ENCODE measurements at places on chromosomes 1 and 21. TPM values are rescaled to one million over a fixed set of nuclear protein-coding genes. Genes with fewer than 3 reads are reported as not detected.

DNA sequence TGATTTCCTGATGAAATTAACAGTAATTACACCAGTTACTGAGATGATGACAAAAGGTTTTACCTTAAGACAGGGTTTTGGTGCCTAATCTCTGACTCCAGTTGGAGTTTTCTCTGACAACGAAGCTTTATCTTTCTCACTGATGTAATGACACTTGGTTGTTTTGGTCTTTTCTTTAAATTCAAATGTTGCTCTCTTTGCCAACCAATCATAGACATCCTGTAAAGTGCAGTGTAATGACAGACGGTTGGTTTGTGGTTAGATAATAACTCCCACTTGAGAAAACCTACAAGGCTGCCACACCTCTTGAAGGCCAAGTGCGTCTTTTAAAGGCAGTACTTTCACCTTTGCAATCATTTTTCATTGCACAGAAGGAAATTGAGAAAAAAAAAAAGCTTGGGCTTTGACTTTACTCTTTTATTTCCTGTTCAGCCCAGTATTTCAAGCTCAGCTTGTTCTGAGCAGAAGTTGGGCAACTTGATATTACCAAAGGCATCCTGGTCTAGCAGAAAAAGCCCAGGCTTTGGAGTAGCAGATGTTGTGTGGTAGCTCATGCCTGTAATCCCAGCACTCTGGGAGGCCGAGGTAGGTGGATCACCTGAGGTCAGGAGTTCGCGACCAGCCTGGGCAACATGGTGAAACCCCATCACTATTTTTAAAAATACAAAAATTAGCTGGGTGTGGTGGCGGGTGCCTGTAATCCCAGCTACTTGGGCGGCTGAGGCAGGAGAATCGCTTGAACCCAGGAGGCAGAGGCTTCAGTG lies 14.9 kb downstream of the PDIK1L start:
- no peak for DNase-seq

DNA sequence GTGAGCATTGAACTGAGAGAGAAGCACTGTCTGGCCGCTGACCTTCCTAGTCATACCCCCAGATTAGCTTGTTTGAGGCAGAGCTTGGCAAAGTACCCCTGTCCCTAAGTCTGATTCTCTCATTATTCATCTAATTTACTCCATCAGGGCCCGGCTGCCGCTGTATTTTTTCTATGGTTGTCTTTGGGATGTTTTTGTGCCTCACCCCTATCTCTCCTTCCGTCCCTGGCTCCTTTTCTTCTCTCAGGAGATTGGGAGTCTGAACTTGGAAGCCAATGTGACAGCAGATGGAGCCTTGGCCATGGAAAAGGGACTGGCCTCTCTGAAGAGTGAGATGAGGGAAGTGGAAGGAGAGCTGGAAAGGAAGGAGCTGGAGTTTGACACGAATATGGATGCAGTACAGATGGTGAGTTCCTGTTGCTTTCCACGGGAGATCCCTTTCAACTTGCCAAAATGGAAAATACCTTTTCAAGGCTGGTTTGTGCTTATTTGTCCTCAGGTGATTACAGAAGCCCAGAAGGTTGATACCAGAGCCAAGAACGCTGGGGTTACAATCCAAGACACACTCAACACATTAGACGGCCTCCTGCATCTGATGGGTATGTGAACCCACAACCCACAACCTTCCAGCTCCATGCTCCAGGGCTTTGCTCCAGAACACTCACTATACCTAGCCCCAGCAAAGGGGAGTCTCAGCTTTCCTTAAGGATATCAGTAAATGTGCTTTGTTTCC lies 53.9 kb downstream of the LAMC2 start:
- no peak for DNase-seq

GRCh38 chr1:27306892-27307761 lies 14.8 kb upstream of the TMEM222 start:
- DNase-seq, result no peak

DNA sequence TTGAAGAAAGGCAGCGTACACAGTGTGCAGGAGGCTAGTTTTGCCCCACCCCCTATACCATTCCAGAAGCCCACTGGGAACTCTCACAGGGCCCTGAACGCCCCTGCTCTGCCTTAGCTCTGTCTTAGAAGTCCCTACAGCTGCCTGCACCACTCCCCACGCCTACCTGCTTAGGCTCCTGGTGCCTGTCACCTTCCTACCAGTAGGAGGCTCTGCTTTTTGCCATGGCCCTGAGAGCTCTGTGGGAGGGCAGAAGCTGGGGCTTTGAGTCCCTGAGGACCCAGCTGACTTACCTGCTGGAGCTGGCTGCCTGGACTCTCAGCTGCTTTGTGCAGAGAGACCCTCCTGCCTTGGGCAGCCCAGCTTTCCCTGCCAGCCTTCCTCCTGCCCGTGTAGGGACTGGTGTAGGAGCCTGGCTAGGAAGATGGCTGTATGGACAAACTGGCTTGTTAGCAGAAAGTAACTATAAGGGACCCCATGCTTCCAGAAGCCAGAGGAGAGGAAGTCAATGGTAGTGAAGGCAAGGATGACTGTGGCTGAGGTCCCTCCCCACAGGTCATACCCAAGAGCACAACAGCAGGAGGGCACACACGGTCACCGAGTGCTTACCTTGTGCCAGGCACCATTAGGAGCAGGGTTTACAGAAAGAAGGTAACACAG lies 9.8 kb upstream of the CELSR2 start:
- DNase-seq, result no peak

DNA sequence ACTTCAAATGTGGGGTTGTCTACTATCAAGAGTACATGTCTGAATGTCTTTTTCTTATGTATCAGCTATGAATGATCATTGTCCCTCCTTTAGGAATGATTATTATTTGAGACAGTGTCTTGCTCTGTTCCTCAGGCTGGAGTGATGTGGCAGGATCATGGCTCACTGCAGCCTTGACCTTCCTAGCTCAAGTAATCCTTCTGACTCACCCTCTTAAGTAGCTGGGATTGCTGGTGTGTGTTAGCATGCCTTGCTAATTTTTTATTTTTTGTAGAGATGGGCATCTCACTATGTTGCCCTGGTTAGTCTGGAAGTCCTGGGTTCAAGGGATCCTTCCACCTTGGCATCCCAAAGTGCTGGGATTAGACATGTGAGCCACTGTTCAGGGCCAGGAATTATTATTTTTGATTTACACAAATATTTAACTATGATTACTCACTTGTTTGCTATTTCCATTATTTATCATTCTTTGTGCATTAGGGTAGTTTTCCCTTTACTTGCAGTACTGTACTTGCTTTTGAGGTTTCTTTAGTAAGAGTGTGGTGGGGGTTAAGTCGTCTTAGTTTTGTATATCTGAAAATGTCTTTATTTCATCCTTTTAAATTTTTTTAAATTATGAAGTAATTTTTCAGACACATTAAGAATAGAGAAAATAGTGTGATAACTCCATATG lies 12.8 kb downstream of the S100A7 start:
- no peak for DNase-seq

DNA sequence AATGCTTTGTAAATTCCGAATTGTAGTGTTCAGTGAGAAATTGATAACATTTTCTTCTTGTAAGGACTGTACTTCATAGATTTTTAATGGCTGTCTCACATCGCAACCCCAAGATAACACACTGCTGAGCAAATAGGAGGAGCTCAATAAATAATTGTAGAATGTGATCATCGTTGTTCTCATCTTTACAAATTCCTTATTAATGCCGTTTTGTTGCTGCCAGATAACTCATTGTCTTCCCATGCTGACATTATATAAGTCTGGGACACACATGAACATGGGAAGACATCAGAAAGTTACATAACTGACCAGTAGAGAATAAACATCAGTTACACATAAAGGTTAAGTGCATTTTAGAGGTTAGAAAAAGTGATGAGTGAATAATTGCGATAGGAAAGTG lies 46.4 kb upstream of the TSPAN2 start:
- no peak for DNase-seq

GRCh38 chr1:85427849-85428248 lies 37.1 kb downstream of the DDAH1 start:
- no peak for DNase-seq

DNA sequence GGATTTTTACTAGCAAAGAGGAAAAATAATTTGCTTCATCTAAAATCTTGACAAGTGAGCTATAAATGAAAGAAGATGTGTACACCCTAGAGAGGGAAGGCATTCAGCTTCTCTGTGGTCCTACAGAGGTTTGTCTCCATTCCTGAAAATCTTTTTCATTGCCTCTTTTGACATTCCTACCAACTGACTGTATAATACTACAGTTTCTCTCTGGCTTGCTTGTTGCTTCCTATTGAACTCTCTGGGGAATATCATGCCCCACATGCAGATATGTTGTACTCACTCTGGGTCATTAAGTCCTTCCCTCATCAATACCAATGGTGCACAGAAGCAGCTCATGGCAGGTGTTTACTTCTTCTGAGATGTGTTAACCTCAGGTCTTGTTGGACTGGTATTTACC lies 371.2 kb upstream of the PLXNA2 start:
- no peak for DNase-seq

DNA sequence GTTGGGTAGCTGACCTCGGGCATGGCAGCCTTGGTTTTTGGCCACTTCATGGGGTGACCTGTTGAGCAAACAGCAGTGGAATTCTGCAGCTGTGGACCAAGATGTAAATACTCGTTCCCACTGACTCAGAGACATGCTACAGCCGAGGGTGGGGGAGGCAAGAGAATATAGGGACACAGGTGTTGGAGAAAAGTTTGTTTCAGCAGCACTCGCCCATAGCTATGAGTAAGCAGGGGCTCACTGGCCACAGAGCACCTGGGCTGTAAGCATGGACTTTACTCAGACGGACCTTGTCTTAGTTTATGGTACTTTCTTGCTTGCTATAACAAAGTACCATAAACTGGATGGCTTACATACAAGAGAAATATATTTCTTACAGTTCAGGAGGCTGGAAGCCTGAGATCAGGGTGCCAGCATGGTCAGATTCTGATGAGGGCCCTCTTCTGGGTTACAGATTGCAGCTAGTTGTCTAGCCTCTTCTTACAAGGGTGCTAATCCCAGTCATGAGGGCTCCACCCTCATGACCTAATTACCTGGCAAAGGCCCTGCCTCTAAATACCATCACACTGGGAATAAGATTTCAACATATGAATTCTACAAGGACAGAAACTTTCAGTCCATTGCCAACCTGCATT lies 437.2 kb upstream of the DAB1 start:
- no peak for DNase-seq

DNA sequence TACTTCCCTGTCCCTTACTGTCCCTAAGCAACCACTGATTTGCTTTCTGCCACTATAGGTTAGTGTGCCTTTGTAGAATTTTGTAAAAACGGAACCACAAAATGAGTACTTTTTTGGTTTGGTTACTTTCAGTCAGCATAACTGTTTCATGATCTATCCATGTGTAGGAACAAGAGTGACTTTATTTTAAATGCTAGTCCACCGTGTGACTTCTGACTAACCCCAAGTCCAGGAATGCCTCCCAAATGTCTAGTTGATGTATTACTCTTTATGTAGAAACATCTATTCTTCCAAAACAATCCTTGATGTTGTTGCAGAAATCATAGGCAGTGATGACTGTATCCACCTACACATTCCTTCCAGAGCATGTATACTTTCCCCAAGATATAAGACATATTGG lies 21.3 kb downstream of the ATPAF1 start:
- DNase-seq, result no peak

DNA sequence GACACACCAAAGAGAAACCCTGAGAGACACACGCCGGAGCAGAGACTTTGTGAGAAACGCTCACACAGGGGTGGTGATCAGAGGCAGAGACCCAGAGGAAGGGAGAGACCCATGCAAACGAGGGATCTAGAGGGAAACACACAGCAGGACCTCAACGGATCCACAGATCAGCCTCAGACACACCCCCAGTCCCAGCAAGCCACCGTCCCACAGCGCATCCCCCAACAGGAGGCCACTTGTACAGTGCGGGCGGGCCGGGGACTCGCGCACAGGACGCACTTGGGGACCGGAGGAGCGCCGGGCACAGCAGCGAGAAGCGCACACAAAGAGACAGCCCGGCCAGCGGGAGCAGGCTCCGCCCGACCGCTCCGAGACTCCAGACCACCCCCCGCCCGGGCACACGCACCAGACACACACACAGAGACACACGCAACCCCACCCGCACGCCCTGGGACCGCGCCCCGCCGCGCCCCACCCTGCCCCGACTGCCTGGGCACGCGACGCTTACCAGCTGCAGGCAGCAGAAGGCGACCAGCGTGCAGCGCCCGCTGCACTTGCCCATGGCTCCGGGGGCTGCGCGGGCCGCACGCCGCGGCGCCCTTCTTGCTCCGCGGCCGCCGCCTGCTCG lies 587 bp downstream of the NKAIN1 start:
- no peak for DNase-seq

GRCh38 chr21:45158491-45159423 lies 84.4 kb downstream of the ADARB1 start:
- no peak for DNase-seq

DNA sequence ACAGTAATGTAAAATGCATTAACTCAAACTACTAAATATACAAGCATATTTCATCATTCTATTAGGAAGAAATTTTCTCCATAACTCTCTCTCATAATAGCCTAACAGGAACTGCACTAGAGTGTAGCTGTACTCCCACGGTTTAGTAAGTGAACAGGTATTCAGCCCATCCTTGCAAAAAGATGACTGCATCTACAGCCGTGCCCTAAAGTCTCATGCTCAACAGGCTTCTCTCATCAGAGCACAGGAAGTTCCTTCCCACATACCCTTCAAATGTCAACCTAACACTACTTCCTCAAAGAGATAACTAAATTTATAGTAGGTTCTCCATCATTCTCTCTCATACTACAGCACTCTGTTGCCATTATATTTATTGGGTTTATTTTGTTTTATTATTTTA lies 251.6 kb downstream of the AKT3 start:
- DNase-seq, result no peak

DNA sequence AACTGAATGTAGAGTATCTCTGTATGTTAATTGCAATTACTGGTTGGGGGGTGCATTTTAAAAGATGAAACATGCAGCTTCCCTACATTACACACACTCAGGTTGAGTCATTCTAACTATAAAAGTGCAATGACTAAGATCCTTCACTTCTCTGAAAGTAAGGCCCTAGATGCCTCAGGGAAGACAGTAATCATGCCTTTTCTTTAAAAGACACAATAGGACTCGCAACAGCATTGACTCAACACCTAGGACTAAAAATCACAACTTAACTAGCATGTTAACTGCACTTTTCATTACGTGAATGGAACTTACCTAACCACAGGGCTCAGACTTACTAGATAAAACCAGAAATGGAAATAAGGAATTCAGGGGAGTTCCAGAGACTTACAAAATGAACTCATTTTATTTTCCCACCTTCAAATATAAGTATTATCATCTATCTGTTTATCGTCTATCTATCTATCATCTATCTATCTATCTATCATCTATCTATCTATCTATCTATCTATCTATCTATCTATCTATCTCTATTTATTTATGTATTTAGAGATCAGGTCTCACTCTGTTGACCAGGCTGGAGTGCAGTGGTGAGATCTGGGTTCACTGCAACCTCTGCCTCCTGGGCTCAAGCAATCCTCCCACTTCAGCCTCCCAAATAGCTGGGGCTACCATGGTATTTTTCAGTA lies 47.8 kb downstream of the CHML start:
- no peak for DNase-seq

GRCh38 chr1:151653397-151653796 lies 41.5 kb downstream of the SNX27 start:
- no peak for DNase-seq

C1QC gene
- polyA plus RNA-seq, result 50.0 TPM

CA14 gene
- 3.1 TPM for polyA plus RNA-seq

ARHGAP30 gene
- polyA plus RNA-seq, result 1.3 TPM

TCHHL1 gene
- polyA plus RNA-seq, result not detected

VCAM1 gene
- polyA plus RNA-seq, result 1.9 TPM

GUCA2B gene
- polyA plus RNA-seq, result not detected

S100A7A gene
- not detected for polyA plus RNA-seq

All from heart left ventricle (tissue), 16 donors.